COR-L47 (cell line): ENCODE measurements at places on chromosomes 5 and 9.

GRCh38 chr5:6568889-6569288, 64.0 kb downstream of the NSUN2 start:
- no peak for DNase-seq

- no peak for DNase-seq
These were observed 59.6 kb upstream of the IL17B start for GRCh38 chr5:149438711-149439132.

- no peak for DNase-seq
These were observed 70.2 kb downstream of the SEMA4D start for GRCh38 chr9:89427621-89428221.

DNA sequence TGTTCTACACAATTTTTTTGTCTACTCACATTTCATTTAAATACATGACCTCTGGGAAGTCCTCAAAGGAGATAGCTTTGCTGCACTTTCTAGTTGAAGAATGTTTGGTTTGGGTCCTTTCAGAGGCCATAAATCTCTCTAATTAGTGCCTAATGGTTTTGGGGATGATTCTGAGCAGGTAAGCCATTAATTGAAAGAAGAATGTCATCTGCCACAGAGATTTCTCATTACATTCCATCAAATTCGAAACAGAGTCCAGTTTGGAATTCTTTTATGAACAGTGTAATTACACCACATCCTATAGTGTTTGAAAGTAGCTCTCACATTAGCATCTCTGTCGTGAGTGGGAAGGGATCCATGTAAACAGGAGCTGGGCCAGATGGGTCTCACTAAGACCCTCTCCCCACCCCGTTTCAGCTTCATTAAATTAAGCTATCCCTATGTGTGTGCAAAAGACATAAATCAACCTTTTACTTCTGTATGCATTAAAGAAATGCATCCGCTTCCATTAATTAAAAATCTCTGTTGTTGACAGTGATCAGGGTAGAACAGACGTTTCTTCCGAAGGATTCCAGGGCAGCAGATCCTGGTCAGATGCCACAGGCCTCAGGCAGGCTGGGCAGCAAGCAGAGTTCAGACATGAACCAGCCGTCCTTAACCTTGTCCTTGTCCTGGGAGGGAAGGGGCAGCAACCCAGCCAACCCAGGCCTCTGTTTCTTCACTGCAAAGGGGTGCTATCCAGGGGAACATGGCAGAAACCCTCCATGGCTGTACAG, 99.8 kb upstream of the MAP1B start:
- DNase-seq: no peak

- DNase-seq: no peak
These were observed 66.5 kb downstream of the F2RL2 start for GRCh38 chr5:76556511-76557221.

- DNase-seq: no peak
These were observed 4.3 kb upstream of the MTMR12 start for GRCh38 chr5:32317041-32317440.

GRCh38 chr5:127938746-127939145, 144.8 kb upstream of the SLC12A2 start:
- no peak for DNase-seq
